ENCODE measurements at places on chromosomes 2 and 18.
A peak's percentile ranks its signal among the peaks of the same experiment; 100 is the strongest.

DNA sequence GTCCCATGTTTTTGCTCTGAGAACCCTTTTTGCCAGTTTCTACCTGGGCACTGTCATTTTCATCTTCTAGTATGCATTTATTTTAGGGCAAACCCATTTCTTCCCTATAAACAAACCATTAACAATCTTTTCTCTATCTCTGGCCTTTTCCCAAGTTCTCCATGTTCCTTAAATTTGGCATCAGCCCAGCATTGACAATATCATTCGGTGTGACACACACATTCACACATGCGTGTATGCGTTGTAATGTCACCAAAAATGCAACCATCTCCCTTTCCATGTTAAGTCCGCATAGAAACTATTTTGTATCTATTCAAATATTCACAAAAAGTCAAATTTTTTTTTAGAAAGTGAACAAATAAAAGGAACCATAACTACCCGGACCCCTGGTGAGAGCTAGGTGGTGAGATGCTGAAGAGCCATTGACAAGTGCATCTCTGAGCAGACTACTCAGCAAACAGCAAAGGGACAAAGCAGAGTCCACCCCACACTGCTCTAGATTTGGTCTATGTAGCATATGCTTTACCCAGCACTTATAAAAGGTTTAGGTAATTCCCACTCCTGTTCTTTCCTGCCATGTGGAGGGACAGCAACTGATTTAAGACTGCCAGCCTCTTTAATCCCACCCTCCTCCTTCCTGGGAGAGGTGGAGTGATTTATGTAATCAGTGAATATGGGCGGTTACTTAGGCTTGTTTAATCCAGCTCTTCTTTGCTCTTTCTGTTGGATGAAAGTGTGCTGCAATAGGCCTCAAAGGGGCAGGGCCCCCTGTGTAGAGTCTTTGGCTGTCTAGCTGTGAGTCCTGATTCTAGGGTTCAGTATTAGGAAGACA, 124.1 kb downstream of the METTL8 start:
- DNase-seq, result no peak

DNA sequence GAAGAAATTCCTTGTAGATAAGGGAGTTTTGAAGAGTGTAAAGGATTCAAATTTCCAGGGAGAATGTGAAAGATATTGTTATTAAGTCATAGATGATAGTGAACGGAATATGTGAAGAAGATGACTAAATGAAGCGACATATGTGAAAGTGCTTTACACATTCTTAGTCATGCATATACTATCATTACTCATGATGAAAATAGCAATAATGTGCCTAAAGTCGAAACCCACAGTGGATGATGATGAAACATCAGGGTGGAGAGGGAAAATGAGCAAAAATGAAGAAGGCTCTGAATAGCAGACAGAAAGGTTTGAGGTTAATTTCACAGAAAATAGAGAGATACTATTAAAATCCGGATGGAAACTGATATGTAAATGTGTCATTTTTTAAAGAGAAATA, 1237.1 kb downstream of the LRP1B start:
- no peak for DNase-seq

DNA sequence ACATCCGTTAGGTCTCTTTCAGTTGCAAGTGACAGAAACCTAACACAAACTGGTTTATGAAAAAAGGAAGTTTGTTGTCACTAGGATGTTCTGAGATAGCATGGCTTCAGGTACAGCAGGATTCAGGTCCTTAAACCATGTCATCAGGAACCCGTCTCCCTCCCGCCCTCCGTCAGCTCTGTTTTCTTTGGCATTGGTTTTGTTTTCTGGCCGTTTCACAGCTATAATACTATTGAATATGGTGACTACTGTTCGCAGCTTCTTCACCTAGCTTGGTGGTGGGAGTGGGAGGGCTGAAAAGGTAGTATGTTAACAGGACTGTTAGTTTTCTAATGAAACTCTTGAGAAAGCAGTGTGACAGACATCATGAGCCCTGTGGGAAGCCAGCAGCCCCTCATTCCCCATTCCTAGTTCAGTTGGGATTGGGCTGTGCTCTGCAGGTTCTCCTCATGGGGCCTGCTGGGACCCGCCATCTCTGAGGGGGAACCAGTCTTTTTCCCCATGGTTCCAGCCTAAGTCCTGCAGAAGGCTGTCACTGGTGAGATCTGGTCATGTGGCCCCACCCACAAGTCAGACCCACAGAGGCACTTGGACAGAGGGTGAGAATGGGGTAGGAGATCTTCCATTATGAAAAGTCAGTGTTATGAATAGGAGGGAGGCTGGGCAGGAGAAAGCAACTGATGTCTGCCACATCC, 12.1 kb downstream of the PTMA start:
- DNase-seq, result no peak

- DNase-seq, result no peak
Observed at GRCh38 chr2:235270956-235271355, 222.9 kb upstream of the AGAP1 start.

GRCh38 chr2:240905176-240905781, 857 bp upstream of the CROCC2 start:
- no peak for DNase-seq

DNA sequence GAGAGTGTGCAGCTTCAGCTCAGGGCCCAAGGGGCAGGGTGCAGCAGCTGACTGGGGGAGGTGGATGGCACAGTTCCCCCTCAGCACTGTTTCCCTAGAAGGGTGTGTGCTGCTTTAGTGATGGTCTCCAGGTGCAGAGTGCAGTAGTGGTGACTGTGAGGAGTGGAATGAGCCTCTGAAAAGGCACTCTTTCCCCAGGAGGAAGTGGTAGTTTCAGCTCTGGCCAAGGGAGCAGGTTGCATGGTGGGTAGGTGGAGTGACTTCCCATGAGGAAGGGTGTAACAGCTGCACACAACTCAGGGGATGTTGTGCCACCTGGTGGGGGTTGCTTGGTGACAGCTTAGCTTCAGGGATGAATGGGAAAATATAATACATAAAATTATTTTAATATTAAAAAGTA, 251.5 kb upstream of the NXPH2 start:
- peak; percentile 11 for DNase-seq

DNA sequence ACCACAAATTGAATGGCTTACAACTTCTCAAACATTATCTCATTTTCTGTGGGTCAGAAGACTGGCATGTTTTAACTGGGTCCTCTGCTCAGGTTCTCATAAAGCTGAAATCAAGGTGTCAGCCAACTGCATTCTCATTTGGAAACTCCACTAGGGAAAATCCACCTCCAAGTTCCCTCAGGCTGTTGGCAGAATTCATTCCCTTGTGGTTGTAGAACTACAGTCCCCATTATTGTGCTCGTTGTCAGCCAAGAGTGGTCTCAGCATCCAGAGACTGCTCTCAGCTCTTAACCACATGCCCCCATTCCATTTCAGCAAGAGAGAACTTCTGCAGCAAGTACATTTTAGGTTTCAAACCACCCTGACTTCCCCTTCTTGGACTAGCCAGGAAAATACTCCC, 12.2 kb downstream of the NOL4 start:
- no peak for DNase-seq

DNA sequence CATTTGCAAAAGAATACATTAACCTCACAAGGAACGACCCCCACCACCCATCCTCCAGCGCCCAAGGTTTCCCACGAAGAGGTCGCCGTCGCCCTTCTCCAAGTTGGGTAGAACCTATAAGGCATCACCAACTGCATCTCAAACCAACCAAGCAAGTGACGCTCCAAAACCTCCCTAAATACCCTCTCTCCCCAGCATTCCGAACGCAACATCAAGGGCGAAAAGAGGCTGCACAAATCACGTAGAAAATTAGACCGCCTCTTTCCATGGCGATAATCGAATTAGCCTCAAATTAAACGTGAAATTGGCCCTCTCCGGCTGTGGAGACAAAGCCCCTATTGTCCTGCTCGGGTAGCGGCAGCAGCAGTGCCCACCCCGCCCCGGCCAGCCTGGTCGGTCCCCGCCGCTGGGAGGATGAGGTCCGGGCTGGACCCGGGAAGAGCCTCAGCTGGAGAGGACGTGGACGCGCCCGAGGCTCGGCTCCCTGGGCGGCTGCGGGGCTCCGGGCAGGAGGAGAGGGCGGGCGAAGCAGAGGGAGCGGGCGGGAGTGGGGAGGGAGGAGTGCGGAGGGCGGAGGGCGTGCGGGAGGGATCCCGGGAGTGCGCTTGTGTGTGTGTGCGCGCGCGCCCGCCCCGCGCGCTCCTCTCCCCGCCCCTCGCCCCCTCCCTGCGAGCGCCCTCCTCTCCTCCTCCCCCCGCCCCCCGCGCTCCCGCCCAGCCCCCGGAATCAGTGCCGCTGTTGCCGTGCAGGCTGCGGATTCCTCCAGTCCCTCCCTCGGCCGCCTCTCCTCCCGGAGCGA, at the start of gene SPTBN1:
Gene SPTBN1, plus strand, starts transcription at position 765 of the 799 bp plus-strand sequence. CDS start 70,092 bp downstream, outside the sequence.
- DNase-seq, result peak; percentile 96

DNA sequence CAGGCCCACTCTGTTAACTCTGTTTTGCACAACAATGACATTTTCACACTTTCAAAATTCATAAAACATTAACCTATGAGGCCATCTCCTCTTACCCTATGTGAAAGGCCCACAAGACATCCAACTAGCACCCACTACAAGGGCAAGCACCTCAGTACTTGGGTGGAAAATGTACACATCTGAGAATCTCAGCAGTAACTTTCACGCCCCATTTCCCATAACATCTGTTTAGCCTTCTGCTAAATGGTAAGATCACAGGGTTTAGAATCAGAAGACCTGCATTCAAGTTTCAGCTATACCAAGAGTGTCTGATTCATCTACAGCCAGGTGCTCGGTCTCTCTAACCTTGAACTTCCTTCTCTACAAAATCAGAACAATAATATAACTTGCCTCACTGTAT, 89.2 kb downstream of the SP100 start:
- no peak for DNase-seq

- no peak for DNase-seq
Observed at GRCh38 chr2:191115804-191116203, 35.0 kb downstream of the STAT4 start.
